ENCODE measurements at places on chromosomes 3 and 15.

DNA sequence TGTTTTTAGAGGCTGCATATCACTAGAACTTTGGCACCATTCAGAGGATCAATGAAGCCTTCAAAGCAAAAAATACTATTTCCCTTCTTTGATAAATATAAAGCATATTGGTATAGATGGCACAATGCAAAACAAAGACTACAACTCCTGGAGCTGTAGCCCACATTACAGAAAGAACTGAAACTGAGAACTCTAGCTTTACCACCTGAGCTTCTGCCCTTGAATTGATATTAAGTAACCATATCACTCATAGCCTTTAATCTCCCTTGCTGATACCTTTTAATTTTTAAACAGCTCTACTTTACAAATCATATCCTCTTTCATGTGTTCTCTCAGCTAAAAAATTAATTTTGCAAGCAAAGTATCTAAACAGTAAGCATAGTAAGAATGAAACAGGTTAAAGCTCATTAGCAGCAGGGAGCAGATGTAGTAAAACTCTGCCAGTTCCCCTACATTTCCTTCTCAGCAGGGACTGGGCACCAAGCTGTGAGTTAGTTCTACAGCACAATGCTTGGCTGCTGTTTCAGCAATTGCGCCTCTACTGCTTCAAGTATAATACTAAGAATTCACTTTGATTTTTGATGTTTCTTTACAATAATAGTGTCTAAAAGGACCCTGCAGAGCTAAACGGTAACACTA, 97.9 kb upstream of the NANOGP8 start:
- DNase-seq, result no peak

- DNase-seq, result no peak
Measured at GRCh38 chr3:14392231-14392630, 10.2 kb upstream of the SLC6A6 start.

DNA sequence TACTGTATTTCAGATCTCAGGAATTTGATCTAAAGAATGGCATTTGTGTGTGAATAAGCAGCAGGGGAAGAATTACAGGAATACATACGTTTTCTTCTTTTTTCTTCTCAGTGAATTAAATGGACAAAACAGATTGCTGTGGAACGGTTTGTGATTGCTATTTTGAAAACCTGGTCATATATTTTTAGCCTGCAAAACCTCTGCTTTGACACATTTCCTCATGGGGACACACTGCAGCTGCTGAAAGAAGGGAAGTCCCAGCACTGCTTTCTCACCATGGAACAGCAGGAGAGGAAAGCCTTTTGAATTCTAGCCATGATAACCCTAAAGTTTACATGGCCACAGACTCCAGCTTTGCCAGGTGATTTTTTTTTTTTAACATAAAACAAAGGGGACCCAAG, 315.0 kb downstream of the OXSM start:
- DNase-seq, result no peak

DNA sequence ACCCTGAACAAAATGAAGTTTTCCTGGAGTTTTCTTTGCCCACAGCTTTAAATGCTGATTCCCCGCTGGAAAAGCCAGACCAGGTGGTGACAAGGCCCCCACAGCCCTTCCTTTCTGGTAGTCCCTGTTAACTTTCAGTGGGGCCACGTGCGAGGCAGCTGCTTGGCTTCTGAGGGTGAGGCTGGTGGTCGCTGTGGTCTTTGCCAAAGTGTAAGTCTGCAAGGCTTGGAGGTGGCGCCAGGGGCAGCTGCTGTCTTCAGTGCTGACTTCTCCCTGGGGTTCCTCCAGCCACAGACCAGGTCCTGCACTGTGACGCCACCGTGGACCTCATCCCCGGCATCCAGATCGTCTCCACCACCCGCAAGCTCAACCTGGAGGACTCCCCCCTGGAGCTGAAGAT, 54.1 kb upstream of the TAMM41 start:
- DNase-seq, result no peak

DNA sequence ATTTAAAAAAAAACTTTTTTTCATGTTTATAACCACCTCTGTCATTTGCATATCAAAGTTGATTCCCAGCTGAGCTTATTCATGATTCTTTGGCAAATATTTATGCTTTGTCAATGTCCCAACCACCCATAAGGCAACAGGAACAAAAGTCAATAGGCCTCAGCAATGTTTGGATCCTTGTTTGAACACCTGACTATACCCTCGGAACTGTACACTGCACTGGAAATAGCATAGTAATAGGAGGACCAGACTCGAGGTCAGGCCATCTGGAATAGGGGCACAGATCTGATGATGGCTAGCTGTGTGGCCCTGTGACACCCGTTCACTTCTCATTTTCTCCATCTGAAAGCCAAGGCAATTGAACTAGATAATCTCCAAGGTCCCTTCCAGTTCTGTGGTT, 301.7 kb upstream of the ATP11B start:
- DNase-seq, result no peak

DNA sequence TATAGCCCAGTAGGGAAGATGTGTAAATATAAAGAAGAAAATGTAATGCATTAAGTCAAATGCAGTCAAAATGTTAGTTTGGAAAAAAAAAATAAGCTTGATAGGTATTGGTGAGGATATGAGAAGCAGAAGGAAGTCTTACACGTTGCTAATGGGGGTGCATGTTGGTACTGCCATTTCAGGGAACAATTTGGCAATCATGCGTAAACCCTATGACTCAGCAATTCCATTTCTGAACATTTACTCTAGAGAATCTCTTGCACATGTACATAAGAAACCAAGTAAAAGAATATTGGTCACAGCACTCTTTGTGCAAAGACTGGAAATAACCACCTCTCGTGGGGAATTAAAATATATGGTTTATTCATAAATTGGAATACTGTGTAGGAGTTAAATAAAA, 35.5 kb upstream of the TIMP4 start:
- DNase-seq, result no peak

GRCh38 chr15:61025781-61026180, 203.3 kb downstream of the RORA start:
- DNase-seq, result no peak

DNA sequence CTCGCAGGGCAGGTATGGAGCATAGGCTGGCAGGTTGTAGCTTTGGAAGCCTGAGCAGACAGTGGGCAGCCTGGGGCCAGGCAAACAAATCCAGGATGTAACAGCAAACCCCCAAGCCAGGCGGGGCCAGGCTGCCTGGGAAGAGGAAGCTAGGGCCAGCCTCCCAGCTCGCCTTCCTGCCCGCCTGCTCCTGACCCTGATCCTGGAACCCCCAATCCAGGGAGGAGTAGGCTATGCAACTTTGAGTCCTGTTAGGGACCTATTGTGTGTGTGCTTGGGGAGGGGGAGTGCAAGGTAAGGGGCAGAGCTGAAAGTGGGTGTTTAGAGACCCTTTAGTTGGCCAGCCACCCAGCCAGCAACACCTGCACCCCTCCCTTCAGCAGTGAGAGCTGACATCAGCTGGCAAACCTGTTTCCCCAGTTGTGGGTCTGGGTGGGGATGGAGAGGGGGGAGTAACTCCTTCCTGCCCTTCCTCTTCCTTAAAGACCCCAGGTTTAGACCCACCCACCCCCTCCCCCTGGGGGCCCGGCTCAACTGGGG, 2.5 kb downstream of the NBEAL2 start:
- no peak for DNase-seq
